Stimulated activated CD8-positive, alpha-beta memory T cell treated with anti-CD3 and anti-CD28 coated beads, Interleukin-15, amount 100 ng/mL, for 4 hours (primary cell): ENCODE measurements at places on chromosomes 5 and 9.

DNA sequence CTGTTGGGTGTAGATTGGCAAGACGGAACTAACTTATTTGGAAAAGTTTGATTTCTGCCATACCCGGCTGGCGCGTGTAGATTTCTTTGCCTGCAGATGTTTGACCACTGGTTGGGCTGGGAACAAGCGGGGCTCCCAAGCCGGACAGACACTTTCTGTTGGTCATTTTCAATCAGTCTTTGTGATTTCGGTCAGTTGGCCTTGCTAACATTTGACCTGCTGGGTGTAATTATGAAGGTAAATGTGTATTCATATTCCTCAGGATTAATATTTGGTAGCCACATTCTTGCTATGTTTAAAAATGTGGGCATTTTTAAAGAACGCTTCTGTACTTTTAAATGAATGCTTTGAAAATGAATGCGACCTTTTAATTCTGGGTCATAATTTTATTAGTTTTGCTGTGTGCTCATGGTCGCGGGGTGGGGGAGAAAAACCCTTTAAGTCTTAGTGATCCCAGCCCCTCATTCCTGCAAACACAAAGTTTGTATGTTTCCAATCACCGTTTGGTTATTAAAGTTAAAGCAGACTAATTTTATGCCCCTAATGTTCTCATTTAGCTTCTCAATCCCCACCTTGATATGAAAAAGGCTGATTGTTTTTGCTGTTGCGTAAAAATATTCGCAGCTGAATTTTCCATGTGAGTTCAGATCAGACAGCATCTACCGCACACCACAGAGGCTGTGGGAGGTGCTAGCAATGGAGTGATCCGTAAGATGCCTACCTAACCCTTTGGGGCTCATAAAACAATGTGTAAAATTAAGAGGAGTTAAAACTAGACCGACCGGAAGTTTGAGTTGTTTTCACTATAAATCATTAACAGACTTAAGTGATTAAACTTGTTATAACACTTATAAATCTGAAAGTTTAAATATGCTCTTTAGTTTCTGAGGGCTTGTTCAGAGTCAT lies 1.5 kb downstream of the RASGRF2 start:
- DNase-seq, result peak; percentile 4

DNA sequence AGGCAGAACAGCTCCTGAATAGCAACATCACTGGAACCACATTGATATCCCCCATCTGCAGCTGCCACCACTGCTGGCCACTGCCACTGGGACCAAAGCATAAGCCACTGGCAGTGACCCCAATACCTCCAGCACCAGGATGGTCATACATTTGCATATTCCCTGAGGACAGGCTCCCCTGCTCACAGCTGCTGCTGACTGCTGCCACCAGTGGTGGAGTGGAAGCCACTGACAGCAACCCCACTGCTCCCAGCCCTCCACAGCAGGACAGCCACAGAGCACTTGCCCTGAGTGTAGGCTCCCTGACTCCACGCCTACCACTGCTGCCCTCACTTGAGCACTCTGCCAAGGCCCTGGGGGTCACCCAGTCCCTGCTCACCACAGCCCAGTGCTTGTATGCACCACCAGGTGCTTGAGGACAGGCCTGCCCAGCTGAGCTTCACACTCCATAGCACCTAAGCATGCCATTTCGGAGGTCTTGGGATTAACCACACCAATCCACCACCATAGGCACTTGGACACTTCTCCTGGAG lies 327.4 kb upstream of the RPS23 start:
- no peak for DNase-seq

- no peak for DNase-seq
These were observed 25.8 kb downstream of the FBXL7 start for GRCh38 chr5:15525703-15526275.

DNA sequence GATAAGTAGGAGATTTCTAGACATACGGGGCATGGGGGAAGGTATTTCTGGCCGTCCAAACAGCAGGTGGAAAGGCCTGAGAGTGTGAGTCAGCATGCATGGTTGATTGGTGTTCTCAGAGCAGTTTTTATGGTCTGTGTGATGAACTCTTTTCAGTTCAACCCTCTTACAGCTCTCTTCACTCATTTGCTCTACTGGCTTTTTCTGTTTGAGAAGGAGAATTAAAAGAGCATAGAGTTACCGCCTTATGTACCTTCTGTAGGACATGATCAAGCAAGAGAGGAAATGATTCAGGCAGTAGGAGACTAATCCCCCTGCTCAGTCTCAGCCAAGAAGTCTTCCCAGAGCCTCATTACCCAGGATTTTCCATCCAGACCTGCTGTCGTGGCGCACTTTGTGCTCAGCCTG lies 92.4 kb downstream of the PRDM6 start:
- no peak for DNase-seq

GRCh38 chr9:123440256-123440655 lies 84.3 kb downstream of the CRB2 start:
- no peak for DNase-seq

DNA sequence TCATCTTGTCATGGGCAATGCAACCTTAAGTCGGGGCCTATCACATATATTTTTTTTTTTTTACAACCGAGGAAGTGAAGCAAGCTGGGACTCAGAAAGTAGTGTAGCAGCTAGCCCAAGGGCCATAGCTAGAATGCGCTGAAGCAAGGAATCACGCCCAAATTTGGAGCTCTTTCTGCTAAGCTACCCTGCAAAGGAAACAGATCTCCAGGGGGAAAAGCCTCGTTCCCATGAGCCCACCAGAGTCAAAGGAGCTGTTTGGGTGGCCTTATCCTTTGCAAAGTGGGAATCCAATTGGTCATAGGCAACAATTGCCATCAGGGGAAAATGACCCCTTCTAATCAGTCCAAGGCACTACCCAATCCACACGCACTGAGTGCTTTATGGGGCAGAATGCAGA lies 390.4 kb downstream of the EBF1 start:
- DNase-seq, result no peak

GRCh38 chr5:57665146-57665936 lies 182.7 kb upstream of the ACTBL2 start:
- no peak for DNase-seq

DNA sequence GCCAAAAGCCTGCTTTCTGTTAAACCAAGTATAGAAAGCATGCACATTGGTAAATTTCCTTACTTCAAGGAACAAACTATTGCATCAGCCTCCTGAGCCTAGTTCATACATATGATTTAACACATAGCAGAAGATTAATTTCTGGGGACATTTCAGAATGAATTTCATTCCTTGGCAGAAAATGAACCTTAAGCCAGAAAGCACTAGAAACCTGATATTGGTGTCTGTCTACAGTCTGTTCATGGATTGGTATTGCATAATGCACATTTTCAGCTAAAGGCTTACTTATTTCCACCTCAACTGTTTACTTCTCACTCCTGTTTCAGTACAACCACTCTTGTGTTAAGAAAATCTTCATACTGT lies 1471.8 kb upstream of the NUDT12 start:
- DNase-seq, result no peak

- DNase-seq, result no peak
These were observed 52.4 kb downstream of the RFX3 start for GRCh38 chr9:3473405-3473804.

GRCh38 chr5:132456987-132457361 lies 33.6 kb downstream of the IRF1 start:
- no peak for DNase-seq

GRCh38 chr5:95152535-95152934 lies 132.4 kb downstream of the MCTP1 start:
- no peak for DNase-seq

DNA sequence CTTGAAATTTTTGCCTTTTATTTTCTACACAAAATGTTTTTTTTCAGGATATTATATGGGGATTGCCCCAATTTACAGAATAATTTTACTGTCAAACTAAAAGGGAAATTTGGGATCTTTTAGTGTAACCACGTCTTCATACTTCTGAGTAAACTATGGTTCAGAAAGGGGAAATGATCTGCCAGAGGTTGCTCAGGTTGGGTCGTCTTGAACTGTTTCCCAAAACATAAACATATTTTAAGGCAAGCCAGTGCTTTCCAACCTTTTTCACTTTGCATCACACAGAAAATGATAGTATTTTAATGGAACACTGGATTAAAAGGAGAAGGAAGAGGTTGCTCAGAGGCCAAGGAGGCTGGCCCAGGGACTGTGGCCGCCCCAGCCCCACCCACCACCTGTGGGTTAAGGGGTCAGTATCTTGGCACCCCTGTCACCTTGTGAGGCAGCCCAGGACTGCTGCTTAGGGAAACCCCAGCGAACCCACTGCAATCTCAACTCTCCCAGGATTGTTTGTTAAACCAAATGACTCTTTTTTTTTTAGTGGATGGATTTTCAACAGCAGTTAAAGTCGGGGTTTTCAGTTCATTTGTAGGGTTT lies 142.7 kb upstream of the DHFR start:
- DNase-seq, result no peak

DNA sequence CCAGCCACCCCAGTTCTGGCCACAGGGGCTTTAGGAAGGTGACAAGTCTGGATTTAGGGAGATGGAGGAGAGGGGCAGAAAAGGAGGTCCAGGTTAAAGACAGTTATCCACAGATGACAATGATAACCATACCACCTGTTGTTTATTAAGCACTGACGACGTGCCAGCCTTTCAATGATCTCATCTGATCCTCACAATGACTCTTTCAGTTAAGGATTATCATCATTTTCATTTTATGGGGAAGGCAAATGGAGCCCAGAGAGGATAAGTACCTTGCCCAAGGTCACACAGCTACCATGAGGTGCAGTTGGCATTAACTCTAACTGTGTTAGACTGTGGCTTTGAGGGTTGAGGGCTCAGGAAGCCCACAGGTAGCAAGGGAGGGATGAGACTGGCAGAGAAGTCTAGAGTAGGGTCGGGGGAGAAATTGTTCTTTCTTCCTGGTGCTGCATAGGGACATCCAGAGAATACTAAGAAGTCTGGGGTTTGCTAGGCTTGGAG lies 21.5 kb upstream of the JADE2 start:
- DNase-seq, result no peak

GRCh38 chr5:133957080-133957479 lies 11.3 kb downstream of the C5orf15 start:
- DNase-seq, result no peak

- DNase-seq, result no peak
These were observed 36.2 kb downstream of the OTULIN start for GRCh38 chr5:14700478-14701436.

- no peak for DNase-seq
These were observed 58.6 kb downstream of the ENC1 start for GRCh38 chr5:74581988-74582365.

- no peak for DNase-seq
These were observed 150.1 kb upstream of the ADAMTS16 start for GRCh38 chr5:4990017-4990416.

GRCh38 chr5:159040181-159040580 lies 59.5 kb downstream of the EBF1 start:
- no peak for DNase-seq

DNA sequence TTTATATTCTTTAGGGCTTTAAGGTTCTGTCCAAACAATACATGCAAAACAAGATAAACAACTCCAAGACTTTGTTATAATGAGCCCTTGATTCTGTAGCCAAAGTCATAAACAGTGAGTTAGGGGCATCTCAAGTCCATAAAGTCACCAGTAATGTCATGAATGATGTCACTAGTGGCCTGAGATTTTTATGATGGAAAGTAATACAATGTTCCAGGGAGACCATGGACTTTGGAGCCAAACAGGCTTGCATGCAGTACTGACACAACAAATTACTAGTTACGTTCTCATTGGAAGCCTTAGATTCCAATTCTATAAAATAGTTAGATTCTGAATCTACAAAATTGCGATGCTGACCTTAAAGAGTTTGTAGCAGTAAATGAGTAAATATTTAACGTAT lies 280.0 kb downstream of the HINT1 start:
- DNase-seq, result no peak

DNA sequence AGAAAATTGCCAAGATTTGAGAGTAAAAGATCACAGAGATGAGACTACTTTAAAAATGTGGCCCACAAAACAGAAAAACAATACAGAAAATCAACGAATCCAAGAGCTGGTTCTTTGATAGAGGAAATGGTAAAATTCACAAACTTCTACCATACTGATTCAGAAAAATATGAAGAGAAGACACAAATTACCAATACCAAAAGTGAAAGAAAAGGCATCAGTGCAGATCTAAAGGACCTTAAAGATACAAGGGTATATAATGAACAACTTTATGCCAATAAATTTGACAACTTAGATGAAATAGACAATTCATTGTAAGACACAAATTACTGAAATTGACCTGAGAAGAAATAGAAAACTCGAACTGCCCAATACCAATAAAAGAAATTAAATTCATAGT lies 24.4 kb upstream of the SLC1A1 start:
- no peak for DNase-seq

DNA sequence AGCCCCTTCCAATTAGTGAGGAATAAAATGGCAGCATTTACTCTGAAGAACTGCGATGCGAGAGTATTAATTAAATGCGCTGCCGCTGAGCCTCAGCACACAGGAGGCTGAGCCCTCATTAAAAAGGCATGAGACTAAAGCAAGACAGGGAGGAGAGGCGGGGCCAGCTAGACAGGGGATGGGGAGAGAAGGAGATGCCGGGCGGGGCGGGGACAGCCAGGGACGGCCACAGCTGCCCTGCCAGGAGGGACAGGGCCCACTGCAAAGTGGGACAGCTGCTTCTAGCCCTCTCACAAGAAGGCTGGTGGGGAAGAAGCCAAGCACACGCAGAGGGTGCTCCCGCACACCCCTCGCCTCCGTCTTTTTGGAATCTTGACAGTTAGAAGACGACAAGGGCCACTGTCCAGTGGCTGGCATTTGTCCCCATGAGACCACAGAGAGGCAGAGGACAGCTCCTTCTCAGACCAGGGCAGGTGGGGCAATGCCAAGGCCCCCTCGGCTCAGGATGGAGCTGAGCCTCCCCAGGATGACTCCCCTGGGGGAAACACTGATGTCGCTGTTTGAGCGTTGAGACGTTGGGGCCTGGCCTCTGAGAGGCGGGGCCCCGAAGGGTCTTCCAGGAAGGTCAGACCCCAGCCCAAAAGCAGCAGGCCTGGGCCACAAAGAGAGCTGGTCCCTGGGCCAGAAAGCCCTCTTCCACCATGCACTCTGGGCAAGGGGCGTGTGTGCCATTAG lies 26.9 kb downstream of the ADAMTS2 start:
- no peak for DNase-seq

DNA sequence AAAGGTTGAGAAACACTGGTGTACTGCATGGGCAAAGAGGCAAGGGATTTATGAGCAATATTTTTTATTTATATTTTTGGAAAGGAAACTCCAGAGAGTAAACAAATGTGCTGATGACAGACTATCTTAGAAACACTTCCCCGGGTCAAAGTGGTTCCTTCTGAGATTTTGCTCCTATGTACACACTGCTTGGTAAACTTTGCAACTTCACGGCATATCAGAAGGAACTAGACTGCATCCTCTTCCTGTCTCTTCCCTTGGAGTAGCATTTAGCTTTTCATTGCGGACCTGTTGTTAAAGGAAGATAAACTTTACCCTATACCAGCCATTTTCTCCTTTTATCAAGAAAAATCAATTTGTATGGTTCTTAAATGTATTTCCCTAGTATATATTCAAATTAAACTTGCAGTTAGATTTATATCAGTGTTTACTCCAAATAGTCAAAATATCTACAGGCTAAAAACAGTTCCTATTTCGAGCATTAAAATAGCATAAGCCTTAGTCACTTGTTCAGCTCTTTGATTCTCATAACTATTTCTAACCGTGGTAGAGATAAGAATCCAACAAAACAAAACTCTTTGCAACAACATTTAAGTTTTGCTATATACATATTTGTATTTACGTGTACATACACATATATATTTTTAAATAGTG lies 48.0 kb upstream of the LRRC19 start:
- DNase-seq, result no peak
